ENCODE measurements at places on chromosomes 13 and 19.

GRCh38 chr19:33428627-33429125, 55.2 kb downstream of the CEBPG start:
- no peak for DNase-seq

GRCh38 chr13:105611424-105611823, 924.0 kb downstream of the EFNB2 start:
- DNase-seq = no peak

DNA sequence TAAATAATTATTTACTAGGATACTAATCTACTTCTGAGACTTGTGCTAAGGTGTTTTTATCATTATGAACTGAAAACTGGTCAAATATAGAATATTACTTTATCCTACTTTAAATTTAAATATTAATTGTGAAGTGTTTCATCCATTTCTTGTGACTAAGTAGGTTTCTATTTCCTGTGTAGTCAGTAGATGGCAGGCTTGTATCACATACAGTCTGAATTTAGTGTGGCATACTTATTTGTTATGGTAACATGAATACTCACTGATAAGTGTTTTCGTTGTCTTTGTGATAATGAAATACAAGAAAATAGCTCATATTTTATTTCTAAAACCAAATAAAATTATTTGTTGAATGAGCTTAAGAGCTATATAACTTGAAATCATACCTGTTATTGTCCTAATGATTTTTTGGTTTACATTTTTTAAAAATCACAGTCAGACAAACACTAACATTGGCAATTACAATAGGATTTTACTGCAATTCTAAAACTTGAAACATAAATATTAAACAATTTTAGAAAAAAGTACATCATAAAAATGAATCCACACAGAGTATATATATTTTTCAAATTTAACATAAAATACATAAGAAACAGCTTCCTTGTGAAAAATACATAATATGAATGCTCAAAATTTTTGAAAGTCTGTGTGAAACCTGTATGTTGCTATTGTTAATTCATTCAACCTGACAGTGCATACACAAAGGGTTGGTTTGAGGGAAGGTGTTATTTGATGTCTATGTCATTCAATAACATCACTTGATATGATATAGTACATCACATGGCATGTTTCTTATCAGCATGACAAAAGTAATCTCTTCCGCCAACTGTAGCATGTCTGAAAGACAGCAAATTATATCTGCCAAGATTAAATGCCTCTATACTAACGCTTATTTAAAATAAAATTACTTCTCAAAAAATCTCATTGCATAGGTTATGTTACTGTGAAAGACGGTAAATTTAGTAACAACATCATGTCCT, 904.8 kb upstream of the PCDH20 start:
- DNase-seq = no peak

GRCh38 chr19:12757544-12758274, 6.1 kb downstream of the BEST2 start:
- peak; percentile 87 for DNase-seq

DNA sequence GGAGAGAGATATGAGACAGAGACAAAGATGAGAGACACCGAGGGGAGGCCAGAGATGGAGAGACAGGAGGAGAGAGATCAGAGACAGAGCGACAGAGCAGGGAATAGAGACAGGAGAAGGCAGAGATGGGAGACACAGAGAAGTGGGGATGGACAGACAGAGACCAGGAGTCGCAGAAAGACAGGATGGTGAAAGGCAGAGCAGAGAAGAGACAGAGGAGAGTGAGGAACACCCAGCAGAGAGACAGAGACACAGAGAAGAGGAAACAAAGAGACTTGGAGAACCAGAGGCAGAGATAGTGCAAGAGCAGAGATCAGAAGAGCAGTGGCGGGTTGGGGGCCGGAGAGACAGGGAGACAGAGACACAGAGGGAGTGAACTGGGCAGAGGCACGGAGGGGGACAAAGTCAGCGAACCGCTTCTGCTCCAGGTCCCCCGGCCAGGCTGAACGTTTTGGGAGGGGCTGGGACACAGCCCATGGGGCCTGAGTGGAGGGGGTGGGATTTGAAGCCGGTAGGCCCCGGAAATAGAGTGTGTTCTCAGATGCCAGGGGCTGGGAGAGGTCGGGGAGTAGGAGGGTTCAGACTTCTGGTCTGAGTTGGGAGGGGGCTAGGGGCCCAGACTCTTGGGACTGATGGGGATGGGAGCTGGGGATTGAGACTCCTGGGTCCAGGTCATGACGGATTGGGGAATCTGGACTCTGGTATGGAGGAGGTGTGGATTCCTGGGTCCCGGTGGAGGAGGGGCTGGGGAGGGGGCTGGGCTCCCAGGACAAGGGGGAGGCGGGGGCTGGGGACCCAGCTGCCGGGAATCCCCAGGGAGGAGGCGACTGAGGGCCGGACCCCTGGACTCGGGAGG, 654 bp downstream of the ZNF579 start:
- DNase-seq = peak; percentile 64

GRCh38 chr19:41988947-41989346, 5.1 kb downstream of the ATP1A3 start:
- no peak for DNase-seq

DNA sequence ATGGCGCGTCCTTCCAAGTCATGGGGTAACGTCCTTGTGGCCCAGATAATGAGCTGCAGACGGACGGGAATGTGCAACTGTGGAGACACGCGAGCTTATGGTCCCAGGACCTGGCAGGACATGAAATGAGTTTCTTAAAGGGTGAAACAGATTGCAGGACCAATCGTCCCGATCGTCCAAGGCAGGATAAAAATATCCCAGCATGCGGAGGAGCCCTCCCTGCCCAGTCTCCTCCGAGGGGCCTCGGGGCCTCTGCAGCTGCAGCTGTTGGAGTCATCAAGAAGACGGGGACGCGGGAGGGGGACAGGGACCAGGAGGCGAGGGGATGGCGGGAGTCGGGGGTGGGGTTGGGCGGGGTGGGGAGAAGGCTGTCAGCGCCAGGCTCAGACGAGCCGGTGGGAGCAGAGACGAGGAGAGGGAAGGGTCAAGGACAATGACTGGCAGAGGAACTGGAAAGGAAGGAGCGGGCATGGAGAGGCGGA, 14.4 kb upstream of the GARIN5A start:
- no peak for DNase-seq

GRCh38 chr13:78046331-78046730, 127.7 kb upstream of the EDNRB start:
- DNase-seq = no peak

GRCh38 chr13:67086260-67086659, 143.9 kb downstream of the PCDH9 start:
- no peak for DNase-seq

GRCh38 chr19:33132425-33132824, 511 bp downstream of the WDR88 start:
- no peak for DNase-seq

GRCh38 chr19:53183146-53183764, 9.9 kb downstream of the ZNF665 start:
- DNase-seq = no peak

DNA sequence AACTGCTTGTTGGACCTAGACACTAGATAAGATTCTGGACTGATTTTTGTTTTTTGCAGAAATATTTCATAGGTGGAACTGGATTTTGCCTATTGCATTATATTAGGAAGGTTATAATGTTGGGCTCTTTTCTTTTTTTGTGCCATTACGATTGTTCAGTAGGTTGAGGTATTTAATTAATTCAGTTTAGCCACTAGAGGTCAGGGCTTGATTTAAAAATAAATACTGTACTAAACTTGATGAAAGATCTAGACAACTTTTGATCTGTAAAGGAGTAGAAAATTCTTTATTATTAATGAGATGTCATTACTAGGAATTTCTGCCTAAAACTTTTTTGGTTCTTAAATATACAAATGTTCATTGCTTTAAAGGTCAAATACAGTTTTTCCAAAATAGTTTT, 15.2 kb upstream of the SUPT20H start:
- no peak for DNase-seq

GRCh38 chr13:63198071-63198470, 1782.4 kb upstream of the PCDH20 start:
- no peak for DNase-seq

- no peak for DNase-seq
Observed at GRCh38 chr19:17606590-17607185, 51.2 kb downstream of the COLGALT1 start.

DNA sequence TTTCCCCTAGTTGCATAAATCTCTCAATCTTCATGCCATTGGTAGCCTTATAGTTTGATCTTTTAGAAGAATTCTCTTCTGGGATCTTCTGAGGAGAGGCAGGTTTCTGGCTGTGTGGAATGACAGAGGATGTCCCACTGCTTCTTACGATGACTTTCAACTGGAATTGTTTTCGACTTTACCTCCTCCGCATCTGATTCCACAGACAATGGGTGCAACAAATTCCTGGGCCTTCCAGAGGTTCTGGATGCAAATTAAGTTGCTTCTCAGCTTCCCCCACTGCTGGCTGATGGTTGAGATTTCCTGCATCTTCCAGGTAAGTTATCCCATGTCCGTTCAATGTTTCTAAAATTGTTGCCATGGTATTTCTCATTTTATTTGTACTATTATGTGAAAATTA, 142.3 kb upstream of the TSC22D1 start:
- DNase-seq = no peak

DNA sequence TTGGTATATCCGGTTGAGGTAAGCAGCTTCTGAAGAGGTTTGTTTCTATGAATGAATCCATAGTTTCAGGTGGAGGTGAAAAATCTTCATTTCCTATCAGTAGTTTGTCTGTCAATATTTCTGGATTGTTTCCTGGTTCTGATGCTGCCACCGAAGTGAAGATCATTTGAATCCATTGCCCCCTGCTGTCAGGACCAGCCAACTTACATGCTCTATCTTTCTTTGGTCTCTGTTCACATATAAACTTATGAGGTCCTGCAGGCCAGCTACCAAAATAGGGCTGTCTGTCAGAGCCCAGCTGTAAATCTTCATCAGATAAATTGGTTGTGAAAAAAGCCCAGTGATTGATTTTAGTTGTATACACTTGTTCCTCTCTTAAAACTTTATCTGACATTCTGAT, 15.2 kb upstream of the N4BP2L1 start:
- DNase-seq = no peak

GRCh38 chr13:46893798-46894560, 2.9 kb downstream of the HTR2A start:
- DNase-seq = peak; percentile 91

DNA sequence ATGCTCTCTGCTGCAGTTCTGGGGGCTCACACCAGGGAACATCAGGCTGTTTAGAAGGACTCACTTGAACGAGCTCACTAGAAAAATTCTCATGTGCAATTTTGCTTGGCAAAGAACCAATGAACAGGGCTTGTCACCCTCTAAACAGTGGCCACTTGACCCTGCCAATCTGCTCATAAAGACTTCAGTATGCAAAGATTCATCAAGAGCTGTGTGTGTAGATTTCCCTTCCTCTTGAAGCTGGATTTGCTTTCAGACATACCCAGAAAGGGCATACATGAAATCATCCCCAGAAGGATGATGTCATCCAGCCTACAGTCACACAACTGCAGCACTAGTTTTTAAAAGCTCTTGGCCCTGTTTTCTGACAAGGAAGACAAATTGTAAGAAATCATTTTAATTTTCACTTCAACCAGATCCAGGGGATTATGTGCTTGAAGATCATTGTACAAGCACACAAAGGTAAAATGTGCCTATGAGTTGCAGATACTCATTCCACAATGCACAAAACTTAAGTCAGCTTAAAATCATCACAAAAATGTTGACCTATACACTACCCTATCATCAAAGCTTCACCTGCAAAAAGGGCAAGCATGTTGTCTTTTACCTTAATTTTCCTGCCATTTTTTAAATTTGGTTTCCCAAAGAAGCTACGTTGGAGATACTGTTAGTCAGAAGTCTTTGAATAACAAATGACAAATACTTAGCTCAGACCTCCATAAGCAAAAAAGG, 5.2 kb upstream of the STK24 start:
- no peak for DNase-seq

GRCh38 chr19:33653684-33654083, 31.9 kb downstream of the CHST8 start:
- DNase-seq = no peak

GRCh38 chr13:65836066-65836465, 1394.1 kb downstream of the PCDH9 start:
- no peak for DNase-seq

GRCh38 chr13:64553411-64554129, 2676.6 kb downstream of the PCDH9 start:
- DNase-seq = no peak

DNA sequence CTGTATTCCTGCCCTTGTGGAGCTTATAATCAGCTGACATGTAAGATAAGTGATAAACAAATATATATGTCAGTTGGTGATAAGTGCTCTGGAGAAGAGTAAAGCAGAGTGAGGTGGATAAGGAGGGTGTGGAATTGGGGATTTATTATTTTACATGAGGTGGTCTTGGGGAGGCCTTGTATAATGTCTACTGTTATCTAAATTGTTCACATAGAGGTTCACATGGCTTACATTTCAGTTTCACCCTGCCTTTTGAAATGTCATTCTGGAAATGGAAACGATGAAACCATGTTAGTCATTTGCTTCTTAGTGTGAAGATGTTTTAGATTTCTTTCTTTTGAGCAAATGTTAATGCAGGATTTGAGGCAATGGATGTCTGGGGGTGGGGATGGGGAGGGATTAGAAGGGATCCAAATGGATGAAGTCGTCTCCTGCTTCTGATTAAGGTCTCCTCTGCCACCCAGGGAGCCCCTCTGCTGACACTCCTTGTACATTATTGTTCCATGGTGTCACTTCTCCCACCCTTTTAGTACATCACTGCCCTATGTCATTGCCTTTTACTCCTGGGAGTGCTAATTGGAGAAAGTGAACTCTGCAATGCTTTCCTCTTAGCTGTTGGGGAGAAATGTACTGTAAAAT, 14.0 kb downstream of the B3GLCT start:
- DNase-seq = no peak

DNA sequence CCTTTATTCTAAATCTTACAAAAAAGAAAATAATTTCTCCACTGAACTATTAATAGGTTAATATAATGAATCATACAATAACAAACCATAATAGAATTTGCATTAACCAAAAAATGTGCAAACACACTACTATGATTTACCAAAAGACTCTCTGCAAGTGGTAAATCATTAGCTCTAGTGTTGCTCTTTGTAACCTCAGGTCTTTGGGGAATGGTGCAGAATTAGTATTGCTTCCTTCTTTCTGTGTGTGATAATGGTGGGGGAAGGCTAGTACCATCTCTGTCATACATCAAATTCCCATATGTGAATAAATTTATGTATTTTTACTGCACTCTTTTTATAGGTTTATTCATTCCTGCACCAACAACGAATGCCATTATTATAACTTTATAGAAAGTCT, 105.1 kb downstream of the COG6 start:
- no peak for DNase-seq

DNA sequence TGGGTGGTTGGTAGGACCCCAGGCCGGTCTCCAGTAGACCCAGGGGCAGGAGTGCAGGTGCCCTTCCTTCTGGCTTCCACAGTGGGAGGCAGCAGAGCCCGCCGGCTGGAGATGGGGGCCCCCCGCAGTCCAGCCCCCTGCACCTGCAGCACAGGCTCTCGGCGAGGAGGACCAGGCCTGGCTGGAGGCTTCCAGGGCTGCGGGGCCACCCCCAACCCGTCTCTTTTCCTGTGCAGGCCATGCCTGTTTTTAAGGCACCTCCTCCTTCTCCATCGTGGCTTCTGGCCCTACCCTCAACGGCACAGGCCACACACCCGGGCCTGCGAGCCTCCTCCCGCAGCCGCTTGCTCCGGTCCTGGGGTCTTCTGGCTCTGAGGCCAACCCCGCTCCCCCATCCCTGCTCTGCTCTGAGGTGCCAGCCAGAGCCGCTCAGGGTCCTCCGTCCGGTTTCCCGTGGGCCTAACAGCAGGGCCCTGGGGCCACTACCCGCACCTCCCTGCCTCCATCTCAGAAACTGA, 77.2 kb upstream of the ANKRD10 start:
- DNase-seq = no peak

- peak; percentile 96 for DNase-seq
Observed at GRCh38 chr19:48646001-48646721, at the start of gene CA11. Gene CA11 (minus strand): TSS chr19:48646187. CDS start chr19:48645632, 555 bp downstream.
